A172 (cell line): ENCODE measurements at places on chromosomes 4 and X.

GRCh38 chrX:121649417-121649816 lies 602.0 kb downstream of the GLUD2 start:
- no peak for DNase-seq

DNA sequence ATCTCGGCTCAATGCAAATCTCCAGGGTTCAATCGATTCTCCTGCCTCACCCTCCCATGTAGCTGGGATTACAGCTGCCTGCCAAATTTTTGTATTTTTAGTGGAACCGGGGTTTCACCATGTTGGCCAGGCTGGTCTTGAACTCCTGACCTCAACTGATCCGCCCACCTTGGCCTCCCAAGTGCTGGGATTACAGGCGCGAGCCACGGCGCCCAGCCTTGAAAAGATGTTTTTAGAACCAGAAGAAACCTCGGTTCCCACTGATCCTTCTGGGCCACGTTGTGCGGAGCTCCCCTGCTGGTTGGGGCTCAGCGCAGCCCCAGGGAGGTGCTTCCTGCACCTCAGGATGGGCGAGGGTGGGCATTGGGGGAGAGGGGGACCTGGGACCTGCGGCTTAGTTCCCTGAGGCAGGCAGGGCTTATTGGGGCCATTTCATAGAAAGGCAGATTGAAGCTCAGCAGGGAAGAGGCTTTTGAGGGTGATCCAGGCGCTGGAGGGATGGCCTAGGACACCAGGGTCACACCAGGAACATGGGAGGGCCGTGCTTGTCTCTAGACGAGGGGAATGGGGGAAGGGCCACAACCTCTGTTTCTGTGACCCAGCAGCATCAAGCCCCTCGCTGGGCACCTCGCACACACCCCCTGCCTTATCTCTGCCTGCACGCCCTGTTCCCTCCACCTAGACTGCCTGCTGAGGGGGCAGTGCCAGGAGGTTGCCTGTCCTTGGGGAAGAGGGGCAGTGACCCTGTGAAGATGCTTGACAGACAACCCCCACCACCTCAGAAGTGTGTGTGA lies 6.3 kb upstream of the ADD1 start:
- no peak for DNase-seq

DNA sequence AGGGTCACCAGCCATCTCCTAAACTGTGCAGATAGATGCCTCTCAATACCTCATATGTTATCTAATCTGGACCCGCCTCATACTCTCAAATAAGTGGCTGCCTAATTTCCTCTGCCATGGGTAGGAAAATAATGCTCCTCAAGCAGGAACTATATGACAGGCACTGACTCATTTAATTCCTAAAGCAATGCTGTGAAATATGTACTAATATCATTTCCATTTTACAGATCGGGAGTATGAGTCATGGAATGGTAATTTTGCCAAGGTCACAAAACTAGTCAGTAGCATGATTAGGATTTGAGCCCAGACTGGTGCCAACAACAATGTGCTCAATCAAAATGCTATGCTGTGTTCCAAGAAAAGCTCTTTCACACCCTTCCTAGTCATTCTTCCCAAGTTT lies 3.0 kb upstream of the NXT2 start:
- DNase-seq, result no peak

DNA sequence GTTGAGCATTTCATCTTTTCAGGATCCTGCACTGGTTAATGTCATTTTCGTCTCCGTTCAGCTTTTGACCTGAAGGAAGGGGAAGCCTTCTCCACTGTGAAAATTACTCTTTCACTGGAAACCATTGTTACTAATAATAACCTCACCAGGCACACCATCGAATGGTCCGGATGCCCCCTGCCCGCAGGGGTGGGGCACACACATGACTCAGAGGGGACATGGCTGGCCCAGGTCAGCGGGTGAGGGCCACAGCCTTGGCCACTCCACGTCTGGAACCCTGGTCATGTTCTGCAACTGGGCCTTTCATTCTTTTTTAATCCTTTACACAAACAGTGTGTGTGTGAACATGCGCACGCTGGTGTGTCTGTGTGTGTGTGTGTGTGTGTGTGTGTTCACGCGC lies 191.8 kb downstream of the BCOR start:
- DNase-seq, result peak; percentile 46

DNA sequence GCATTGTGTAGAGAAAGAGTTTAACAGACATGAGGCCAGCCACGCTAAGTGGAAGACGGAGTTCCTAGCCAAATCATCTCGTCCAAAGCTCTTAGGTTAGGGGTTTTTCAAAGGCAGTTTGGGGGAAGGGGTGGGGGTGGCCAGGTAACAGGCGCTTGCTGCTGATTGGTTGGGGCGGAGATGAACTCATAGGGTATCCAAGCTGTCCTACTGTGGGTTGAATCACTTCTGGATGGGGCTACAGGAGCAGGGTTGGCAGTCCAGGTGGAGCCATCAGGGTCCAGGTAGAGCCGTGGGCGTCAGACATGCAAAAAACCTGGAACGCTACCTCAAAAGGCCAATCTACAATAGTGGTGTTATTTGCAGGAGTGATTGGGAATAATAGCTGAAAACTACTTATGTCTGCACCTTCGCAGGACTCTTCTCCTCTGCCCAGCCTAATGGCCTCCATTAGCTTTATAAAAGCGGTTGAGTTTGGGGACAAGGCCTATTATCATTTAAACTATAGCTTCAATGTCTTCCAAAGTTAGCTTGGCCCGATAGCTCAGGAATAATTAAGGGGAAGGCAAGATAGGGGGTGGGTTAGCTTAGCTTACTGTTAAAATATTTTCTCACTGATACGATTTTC lies 579.6 kb downstream of the NLGN4X start:
- no peak for DNase-seq

GRCh38 chr4:43233321-43233720 lies 340.8 kb downstream of the GRXCR1 start:
- DNase-seq, result no peak

DNA sequence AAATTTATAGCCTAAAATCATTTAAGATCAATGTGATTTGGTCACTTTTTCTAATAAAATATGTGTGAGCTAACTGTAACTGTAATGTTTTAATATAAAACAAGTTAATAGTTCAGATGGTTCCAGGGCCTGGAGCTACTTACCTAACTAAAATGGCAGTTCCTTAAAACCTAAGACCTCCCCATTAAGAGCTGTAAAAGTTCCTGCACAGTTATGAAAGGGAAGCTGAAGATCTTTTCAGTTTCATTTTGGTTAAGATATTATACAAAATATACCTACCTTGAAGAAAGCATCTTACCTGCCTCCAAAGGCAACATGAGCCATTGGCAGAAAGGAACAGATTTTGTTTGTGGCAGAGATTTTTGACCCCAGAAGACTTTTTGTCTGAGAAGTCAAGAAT lies 30.1 kb downstream of the HPF1 start:
- DNase-seq, result no peak

DNA sequence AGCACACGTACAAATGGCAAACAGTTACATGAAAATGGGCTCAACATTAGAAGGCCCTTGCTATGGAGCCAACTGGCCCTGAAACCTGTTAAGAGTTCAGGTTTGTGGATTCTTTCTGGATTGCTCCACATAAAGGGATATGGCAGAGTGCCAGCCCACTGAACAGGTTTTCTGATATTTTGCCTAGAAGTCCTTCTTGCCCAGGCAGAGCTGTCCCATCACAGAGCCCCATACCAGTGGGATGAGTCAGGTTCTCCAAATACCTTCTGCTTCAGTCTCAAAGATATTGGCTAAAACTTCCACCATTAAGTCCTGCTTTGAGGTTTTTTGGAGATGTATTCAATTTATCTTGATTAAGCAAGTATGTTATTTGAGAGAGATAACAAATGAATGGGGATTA lies 146.8 kb upstream of the IL1RAPL2 start:
- no peak for DNase-seq

GRCh38 chr4:105276361-105277104 lies 129.9 kb downstream of the TET2 start:
- no peak for DNase-seq

DNA sequence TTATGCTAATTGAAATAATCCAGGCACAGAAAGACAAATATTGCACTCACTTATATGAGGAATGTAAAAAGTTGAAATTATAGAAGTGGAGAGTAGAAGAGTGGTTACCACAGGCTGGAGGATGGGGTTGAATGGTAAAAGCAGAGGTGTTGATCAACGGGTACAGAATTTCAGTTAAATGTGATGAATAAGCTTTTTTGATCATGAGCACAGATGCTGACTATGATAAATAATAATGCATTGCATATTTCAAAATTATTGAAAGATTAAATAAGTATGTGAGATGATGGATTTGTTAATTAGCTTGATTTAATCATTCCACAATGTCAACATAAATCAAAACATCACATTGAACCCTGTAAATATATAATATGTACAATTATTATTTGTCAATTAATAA lies 213.1 kb downstream of the DCAF12L2 start:
- no peak for DNase-seq

- DNase-seq, result no peak
Observed at GRCh38 chr4:40546969-40547788, 82.5 kb downstream of the RBM47 start.

DNA sequence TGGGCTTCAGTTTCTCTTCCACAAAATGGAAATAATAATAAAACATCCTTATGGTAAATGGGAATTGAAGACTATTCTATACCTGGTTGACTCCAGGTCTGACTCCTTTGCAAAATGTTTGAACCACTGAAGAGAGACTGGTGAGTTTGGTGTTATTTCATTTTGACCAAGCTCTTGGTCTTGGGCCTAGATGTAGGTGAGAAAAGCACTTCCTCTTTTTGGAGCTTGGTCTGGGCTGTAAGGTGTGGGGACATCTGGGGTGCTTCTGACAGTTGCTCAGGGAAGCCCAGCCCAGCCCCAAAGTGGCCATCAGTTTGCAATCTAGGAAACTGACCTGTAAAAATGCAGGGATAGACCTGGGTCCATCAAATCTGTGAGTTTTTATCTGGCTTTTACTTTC lies 26.8 kb upstream of the SOD3 start:
- DNase-seq, result no peak

- DNase-seq, result no peak
Observed at GRCh38 chrX:152061557-152061956, 76.8 kb downstream of the MAGEA10 start.

GRCh38 chr4:153156263-153156662 lies 48.0 kb upstream of the TRIM2 start:
- DNase-seq, result no peak

GRCh38 chrX:66408507-66408906 lies 230.4 kb downstream of the EDA2R start:
- no peak for DNase-seq

GRCh38 chr4:186150926-186151325 lies 40.4 kb upstream of the CYP4V2 start:
- DNase-seq, result no peak

GRCh38 chrX:135536877-135537276 lies 16.4 kb downstream of the INTS6L start:
- DNase-seq, result no peak

DNA sequence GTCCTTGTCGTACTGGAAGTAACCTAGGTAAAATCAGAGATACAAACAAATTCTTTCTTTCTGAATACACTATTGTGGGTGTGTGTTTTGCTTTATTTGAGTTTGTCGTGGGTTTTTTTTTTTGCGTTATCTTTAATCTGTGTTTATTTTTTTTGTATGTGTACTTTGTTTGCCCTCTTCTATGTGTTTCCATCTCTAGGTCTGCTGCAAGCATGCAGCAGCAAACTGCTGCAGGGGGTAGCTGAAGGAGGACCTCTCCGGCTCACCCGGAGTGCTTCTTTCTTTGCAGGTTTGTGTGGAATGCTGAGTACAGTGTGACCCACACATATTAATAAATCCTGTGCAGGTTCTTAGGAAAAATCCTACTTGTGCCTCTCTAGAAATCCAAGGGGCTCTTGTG lies 64.8 kb downstream of the FNIP2 start:
- no peak for DNase-seq

GRCh38 chr4:154617820-154618317 lies 5.4 kb upstream of the FGG start:
- no peak for DNase-seq

DNA sequence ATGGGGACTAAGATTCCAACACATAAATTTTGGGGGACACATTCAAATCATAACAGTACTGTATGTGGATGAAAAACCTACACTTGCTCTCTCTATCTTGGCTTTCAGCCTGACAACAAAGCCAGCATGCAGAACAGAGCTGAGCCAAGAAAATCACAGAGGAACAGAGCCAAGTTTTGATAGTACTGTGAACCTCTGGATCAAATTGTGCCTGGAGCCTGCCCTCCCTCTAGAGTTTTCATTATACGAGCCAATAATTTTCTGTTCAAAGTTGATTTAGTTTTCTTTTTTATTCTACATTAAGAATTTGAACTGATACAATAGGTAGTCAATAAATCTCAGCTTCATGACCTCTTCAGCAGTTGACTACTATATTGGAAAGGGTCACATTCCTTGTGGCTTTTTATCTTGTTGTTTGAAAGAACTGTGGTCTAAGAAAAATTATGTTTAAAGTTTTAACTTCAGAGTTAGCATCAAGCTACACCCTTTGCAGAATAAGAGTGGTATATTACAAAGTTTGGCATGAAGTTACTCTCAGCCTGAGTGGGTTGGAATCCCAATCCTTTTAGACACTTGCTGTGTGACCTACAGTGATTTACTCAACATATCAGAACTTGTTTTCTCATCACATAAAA lies 31.1 kb downstream of the GRID2 start:
- DNase-seq, result peak; percentile 27

DNA sequence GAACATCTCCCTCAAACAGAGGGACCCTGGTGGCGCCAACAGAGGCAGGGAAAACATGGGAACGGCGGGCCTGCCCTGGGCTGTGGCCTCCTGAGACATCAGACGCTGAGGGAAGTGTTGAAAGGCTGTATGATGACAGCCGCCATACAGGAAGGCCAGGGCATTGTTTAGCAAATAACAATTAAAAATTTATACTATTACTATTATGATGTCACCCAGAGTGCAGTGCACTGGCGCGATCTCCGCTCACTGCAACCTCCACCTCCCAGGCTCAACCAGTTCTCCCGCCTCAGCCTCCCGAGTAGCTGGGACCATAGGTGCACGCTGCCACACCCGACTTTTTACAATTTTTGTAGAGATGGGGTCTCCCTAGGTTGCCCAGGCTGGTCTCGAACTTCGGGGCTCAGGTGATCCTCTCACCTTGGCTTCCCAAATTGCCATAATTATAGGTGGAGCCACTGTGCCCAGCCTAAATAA lies 54.6 kb downstream of the CPZ start:
- no peak for DNase-seq

GRCh38 chr4:44210750-44211149 lies 237.9 kb downstream of the KCTD8 start:
- no peak for DNase-seq

GRCh38 chrX:41558531-41558930 lies 111.4 kb downstream of the NYX start:
- DNase-seq, result no peak
